Progenitor cell of endocrine pancreas (in vitro differentiated cells): ENCODE measurements at places on chromosomes 16 and 17. TPM values are rescaled to one million over a fixed set of nuclear protein-coding genes. Genes with fewer than 3 reads are reported as not detected.

DNA sequence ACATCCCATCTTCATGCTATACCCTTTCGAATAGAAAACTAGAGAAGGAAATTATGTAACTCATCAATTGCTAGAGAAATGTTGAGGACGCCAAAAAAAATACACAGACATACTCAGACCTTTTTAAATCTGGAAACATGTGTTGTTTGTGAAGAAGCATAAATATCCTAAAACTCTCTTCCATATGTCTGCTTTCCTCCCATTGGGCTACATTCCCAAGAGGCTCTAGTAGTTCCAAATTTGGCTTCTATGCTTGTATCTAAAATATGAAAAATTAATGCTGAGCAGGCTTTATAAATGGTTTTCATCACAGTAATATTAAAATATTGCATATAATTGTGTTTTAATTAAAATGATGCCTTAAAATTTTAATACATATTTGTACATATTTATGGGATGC is 297.9 kb upstream of the PSMD7 start:
- DNase-seq: no peak

GRCh38 chr16:74026373-74027281 is 270.0 kb upstream of the PSMD7 start:
- DNase-seq: no peak

DNA sequence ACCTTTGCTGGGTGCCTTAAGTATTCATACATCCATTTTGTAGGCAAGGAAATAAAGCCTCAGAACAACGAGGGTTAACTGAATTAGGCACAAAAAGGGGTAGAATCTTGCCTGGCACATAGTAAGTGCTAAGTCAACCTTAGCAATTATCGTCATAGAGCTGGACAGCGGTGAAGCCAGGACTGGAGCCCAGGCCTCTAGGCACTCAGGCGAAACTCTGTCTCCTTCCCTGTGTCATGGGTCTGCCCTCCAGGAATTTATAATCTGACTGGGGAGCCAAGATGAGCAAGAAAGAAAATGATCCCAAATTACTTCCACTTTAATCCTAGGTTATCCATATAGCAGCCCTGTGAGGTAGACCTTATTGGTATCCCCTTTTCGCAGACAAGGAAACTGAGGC is 61.4 kb downstream of the KATNIP start:
- DNase-seq: no peak

DNA sequence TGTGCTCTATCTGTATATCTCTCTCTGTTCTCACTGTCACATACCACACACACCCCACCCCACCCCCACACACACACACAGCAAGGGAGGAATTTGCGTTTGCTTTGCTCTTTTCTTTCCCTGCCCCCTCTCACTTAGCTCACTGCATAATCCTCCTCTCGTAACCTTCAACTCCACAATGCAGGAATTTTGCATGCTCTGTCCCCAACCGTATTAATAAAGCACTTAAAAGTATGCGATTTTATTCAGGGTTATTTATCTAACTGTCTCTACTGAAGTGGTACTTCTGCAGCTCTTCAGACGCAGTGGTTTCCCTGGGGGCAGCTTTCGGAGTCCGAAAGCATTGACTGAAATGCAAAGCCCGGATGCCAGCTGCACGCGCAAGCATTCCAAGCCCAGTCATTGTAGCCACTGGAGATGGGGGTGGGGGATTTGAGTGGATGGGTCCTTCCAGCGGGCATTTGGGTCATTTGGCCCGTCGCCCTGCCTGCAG is 105.4 kb upstream of the RBFOX1 start:
- DNase-seq: no peak

Gene ST6GALNAC1
- total RNA-seq: 6.6 and 8.4 TPM in 2 replicates

DNA sequence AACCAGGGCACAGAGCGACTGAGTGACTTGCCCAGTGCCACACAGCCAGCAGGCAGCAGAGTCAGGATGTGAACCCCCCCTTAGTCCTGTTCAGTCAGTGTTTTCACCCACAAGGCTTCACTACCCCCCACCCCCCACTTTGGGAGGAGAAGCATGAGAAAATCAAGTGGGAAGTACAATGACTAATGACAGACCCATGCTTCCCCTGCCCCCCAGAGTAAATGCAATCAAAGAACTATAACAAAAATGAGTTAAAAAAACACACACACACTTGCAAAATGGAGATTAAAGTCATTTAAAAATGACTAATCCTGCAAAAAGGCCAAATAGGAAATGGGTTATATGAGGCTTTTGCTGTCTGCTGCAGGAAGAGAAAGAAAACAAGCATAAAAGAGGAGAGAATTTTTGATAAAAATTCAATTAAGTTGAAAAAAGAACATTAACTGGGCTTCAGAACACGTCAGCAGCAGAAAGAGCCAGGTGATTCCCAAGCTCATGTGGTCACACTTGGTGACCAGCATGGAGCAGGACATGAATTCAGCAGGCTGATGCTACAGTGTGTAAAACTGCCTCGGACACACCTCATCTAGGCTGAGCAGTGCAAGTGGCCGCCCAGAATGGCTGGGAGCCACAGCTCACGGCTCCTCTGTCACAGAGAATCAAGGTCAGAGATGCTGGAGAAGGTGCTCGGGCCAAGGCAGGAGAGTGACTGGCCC is 212.3 kb downstream of the ZNF423 start:
- no peak for DNase-seq

DNA sequence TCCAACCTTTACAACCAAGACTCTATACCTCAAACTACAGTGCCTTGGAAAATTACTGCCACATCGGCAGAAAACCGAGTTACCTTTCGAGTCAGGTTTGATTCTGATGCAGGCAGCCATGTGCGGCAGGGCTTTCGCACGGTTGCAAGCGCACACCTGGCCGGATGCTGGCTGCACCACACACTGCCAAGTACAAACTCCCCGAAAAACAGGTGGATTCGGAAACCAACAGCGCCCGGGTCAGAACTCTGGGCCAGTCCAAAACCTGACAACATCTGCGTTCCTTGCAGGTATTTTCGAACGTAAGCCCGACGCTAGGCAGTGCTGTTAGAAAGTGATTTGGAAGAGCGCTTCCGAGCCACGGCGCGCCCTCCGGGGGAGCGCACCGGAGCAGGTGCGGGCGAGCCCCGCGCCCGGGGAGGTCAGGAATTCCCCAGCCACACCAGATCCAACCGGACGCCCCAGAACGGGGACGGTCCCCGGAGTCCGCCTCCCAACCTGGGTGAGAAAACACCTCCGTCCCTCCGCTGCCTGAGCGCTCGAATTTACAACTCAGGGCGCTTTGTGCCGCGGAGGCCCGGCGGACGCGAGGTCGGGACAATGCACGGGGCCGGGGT is 1.2 kb downstream of the USP7 start:
- no peak for DNase-seq

DNA sequence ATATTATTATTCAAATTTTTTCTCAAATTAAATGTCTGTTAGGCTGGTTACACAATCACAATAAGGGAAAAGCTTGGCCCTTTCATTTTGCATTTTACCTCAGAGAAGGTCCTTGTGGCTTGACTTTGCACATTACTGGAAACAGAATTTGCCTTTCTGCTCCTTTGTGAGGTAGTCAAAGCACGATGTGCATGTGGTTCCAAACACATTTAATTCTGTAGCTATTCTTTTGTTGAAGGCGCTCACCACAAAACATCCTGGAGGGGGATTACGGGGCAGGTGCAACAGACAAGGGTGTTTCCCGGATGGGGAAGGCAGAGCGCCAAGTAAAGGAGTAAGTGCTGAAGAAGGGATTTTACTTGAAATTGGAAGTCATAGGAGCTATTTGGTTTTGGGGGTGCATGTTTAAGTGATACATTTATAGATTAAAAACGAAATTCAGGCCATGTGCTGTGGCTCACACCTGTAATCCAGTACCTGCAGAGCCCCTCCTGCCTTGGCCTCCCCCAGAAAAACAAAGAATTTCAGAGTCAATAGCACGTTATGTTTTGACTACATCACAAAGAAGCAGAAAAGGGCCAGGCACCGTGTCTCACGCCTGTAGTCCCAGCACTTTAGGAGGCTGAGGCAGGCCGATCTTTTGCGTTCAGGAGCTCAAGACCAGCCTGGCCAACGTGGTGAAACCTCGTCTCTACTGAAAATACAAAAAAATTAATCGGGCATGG is 31.2 kb upstream of the TENT4B start:
- DNase-seq: no peak

Gene KRT33B
- not detected in 2 replicates for total RNA-seq

Gene PERCC1
- total RNA-seq: 7.1 and 7.6 TPM in 2 replicates

GRCh38 chr17:54945231-54945630 is 23.2 kb downstream of the COX11 start:
- no peak for DNase-seq

DNA sequence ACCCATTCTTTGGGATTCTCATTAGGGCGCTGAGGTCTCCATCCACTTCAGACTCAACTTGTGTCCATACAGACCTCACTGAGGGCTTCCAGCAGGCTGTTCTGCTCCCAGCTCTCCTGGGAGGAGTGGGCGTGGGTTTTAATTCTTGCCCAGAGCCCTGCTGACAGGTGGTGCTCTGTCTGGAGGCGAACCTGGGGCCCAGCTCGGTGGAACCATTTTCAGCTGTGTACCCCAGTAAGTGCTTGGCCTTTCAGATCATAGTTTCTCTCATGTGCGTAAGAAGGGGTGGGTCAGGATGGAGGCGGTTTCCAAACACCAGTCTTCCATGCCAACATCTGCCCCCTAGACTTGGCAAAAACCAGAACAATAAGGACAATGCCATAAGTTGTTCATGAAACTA is 21.4 kb upstream of the NKD1 start:
- DNase-seq: no peak

GRCh38 chr16:12971241-12971640 is 69.8 kb downstream of the SHISA9 start:
- no peak for DNase-seq

- no peak for DNase-seq
These were observed 315.1 kb upstream of the EEF2KMT start for GRCh38 chr16:5412731-5413130.

DNA sequence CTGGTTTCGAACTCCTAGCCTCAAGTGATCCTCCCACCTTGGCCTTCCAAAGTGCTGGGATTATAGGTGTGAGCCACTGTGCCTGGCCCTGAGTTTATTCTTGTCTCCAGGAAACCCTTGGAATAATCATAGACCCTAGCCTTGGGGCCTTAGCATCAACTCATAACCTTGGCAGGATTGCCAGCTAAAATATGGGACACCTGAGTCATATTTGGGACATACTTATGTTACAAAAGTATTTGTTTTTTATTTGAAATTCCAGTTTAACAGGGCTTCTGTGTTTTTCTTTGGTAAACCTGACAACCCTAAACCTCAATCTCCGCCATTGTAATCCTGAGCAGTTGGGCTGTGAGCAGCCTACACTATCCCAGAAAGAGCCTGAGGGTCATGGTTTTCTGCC is 28.6 kb upstream of the TNS4 start:
- DNase-seq: no peak

Gene NPIPA5
- 5.3 and 8.5 TPM in 2 replicates for total RNA-seq

DNA sequence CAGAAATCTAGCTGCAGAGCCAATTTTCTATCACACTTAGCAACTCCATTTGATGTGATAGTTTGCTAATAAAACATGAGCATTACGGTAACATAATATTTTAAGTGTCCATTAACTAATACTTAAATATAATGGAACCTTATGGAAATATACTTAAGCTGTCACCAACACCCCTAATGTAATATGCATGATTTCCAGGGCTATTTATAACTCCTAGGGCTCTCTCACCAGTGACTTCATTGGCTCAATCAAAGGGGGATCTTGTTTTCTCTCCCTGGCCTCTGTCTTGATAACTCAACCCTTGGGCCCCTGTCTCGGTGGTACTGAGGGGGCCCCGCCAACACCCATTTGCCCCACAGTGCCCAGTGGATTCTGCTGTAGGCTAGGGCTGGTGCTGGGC is 170.4 kb downstream of the SALL1 start:
- no peak for DNase-seq

GRCh38 chr16:84678541-84678940 is 21.3 kb upstream of the USP10 start:
- no peak for DNase-seq

- no peak for DNase-seq
These were observed 47.8 kb upstream of the NLRP1 start for GRCh38 chr17:5631958-5632590.

Gene TMEM100
- 1.1 and 1.2 TPM in 2 replicates for total RNA-seq
